ENCODE measurements at places on chromosomes 5 and 9. TPM values are rescaled to one million over a fixed set of nuclear protein-coding genes. Genes with fewer than 3 reads are reported as not detected.

DNA sequence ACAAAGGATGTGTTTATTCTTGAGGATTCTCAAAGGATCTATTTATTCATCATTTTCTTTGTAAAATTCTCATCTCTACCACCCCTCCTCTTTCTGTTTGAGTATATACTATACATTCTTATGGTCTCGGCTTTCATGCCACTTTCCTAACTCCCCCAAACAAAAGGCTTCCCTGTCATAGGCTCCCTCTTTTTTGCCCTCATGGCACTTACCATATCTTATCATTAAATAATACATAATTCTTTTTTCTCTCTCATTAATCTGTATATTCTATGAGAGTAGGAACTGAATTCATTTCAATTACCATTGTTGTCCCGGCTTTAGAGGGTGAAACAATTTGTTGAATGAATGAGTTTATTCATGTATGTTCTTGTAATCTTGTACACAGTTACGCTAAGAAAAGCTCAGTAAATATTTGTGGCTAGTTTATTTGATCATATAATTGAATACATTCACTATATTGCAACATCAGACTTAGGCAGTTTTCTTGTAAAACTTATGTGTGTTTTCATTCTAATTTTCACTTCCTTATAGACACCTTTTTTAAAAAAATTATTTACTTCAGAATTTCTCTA is 254.6 kb downstream of the EDIL3 start:
- peak; percentile 7 for DNase-seq

GRCh38 chr5:87307796-87308423 is 40.2 kb downstream of the RASA1 start:
- no peak for DNase-seq

DNA sequence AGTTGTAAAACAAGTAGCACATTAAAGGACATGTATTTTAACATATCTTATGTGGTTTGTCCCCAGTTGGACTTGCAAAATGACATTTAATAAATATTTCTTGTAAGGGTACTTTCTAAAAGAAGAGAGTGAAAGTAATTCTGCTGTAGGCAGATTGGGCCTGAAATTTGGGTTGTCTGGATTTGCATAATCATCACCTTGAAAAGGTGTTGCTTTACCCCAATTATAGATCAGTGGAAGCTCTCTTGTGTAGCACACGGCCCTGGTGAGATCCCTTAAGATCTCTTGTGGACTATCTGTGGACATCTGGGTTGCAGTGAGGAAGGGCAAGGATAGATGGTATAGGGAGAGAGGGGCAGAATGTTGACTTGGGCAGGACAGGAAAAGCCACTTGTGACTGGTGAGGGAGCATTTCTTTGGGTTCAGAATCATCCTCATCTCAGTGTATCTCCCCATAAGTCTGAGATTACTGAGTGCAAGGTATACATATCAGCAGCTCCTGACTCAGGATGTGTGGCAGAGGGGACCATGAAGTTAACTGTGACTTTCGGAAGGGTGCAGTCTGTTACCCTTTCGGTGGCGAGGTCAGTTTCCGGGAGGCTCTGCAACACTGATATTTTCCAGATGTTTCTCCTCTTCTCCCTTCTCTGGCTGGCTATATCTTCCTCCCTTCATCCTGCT is 2.0 kb upstream of the TNFAIP8 start:
- no peak for DNase-seq

GRCh38 chr9:127796225-127796813 is 6.4 kb upstream of the FPGS start:
- no peak for DNase-seq

GRCh38 chr9:100595391-100596199 is 17.7 kb downstream of the CAVIN4 start:
- no peak for DNase-seq

- no peak for DNase-seq
Measured at GRCh38 chr5:100562821-100563220, 27.6 kb downstream of the FAM174A start.

GRCh38 chr5:1332461-1333001 is 12.4 kb downstream of the CLPTM1L start:
- DNase-seq = no peak

GRCh38 chr9:76155361-76155760 is 238.9 kb downstream of the RFK start:
- DNase-seq = no peak

DNA sequence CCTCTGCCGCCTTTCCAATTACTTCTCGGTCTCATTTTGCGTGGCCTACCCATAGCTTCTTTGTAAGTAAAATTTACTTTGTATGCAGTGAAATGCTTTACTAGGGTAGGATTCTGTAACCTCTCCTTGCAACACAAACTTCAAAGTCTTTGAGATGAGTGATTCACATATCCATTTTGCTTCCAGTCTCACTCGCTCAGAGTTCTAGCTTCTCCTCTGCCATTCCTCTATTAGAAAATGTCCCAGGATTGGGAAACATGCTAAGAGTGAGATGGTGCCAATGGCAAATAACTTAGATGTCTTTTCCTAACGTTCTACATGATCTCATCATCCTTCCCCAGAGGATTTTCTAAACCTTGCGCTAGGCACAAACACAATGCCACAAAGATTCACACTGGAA is 270.5 kb upstream of the SLC30A5 start:
- no peak for DNase-seq

GRCh38 chr5:138884094-138884493 is 9.0 kb upstream of the LRRTM2 start:
- no peak for DNase-seq

NCS1 gene
- 44.6 TPM for total RNA-seq

PCDHGA6 gene
- total RNA-seq = 1.4 TPM

CORO2A gene
- total RNA-seq = 0.16 TPM

GFI1B gene
- 0.05 TPM for total RNA-seq

SNCB gene
- not detected for total RNA-seq

SAP30L gene
- total RNA-seq = 24.5 TPM

CCDC127 gene
- total RNA-seq = 3.6 TPM
